Progenitor cell of endocrine pancreas (in vitro differentiated cells): ENCODE measurements at places on chromosomes 3 and 15. TPM values are rescaled to one million over a fixed set of nuclear protein-coding genes. Genes with fewer than 3 reads are reported as not detected.

DNA sequence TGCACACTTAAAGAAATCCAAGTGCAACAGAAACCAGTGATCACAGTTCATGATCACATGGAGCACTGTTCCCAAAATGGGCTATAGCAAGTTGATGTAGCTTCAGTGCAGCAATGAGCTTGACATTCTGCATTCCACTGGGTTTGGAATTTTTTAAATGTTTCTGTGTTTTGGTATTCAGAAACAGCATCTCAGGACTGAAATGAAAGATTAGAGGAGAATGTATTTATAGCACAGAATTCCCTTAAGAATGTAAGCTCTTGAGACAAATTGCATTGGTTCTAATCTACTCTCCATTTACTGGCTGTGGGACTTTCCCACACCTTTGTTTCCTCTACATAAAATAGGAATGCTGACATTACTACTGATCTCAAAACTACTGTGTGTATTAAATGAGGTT, 162.7 kb downstream of the FGF12 start:
- DNase-seq, result no peak

DNA sequence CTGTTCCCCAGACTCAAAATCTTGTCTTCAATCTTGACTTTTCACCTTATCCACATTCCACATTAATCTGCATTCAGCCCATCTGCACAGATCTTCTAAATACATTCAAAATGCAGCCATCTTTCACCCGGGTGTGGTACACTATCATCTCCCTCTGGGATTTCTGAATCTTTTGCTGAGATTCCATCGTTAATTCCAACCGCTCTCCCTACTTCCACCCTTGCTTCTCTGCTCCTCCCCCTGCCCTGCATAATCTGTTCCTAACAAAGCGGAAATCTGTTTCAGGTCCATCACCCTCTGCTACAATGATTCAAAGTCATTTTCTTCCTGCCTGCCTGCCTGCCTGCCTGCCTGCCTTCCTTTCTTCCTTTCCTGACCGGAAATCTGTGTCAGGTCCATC, 7.9 kb upstream of the GOLGA8B start:
- DNase-seq, result no peak

DNA sequence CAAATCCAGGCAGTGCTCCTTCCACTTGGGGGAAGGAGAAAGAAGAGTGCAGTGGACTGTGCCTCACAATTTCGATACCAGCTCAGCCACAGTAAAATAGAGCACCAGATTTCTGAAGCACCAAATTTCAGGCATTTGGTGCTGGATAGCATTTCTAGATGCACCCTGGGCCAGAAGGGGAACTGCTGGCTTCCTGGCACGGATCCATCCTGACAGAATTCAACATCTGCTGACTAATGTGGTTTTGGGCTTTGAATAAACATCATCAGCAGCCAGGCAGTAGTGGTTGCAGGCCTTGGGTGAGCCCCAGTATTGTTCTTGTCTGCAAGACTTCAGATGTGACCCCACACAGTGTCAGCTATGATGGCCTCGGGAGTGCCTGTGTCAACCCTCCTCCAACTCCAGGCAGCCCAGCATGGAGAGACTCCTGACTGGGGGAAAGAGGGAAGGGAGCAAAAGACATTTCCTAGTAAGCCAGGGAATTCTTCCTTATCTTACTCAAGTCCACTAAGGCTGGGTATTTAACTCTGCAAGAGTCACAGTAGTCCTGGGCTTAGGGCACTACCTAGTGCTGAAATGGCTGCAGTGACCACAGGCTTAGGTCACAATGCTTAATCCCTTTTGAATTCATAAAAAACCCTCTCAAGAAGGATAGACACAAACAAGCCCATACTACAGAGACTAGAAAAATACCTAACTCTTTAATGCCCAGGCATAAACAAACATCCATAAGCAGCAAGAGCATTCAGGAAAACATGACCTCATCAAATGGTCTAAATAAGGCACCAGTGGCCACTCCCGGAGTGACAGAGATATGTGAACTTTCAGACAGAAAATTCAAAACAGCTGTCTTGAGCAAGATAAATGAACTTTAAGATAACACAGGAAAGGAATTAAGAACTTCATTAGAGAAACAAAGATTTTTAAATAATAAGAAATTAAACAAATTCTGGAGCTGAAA, 74.7 kb downstream of the SPATA16 start:
- no peak for DNase-seq

- DNase-seq, result no peak
Measured at GRCh38 chr3:129326138-129326537, 47.5 kb downstream of the HMCES start.

- DNase-seq, result no peak
Measured at GRCh38 chr3:137764001-137764433, at the start of gene SOX14. Gene SOX14 (plus strand): TSS chr3:137764315. CDS start chr3:137764785, 470 bp downstream.

GRCh38 chr15:31483986-31484951, 157.6 kb downstream of the KLF13 start:
- no peak for DNase-seq

- DNase-seq, result no peak
Measured at GRCh38 chr3:141348837-141349236, 19.5 kb upstream of the ZBTB38 start.

DNA sequence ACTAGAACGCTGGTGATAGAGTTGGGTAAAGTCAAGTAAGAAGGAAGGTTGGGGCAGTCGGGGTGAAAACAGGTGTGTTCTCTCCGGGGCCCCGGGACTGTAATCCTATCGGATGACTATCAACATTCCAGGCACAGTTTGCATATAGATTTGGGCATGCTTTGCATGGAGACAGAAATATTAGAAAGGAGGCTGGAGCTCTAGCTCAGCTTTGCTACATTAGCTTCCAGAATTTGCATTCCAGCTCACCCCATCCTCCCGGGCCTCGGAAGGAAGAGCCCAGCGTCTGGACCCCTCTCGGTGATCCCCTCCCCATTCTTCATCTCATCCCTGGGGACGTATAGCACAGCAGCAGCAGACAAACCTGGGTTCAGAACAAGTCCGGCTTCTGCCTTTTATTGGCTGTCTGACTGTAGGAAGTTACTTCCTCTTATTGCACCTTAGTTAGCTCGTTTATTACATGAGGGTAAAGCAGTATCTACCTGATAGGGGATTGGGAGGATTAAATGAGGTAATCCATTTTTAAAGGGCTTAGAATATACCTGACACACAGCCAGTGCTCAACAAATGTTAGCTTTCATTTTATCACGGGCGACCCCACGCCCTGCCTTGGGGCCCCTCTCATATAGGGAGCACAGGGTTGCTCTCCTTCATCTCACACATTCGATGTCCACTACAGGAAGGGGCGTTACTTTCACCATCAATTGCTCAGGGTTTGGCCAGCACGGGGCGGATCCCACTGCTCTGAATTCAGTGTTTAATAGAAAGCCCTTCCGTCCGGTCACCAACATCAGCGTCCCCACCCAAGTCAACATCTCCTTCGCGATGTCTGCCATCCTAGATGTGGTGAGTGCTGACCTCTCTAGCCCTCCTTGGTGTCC, 3.2 kb downstream of the HTR3E start:
- DNase-seq, result no peak

GRCh38 chr15:82968066-82968465, 15.5 kb upstream of the HOMER2 start:
- no peak for DNase-seq

DNA sequence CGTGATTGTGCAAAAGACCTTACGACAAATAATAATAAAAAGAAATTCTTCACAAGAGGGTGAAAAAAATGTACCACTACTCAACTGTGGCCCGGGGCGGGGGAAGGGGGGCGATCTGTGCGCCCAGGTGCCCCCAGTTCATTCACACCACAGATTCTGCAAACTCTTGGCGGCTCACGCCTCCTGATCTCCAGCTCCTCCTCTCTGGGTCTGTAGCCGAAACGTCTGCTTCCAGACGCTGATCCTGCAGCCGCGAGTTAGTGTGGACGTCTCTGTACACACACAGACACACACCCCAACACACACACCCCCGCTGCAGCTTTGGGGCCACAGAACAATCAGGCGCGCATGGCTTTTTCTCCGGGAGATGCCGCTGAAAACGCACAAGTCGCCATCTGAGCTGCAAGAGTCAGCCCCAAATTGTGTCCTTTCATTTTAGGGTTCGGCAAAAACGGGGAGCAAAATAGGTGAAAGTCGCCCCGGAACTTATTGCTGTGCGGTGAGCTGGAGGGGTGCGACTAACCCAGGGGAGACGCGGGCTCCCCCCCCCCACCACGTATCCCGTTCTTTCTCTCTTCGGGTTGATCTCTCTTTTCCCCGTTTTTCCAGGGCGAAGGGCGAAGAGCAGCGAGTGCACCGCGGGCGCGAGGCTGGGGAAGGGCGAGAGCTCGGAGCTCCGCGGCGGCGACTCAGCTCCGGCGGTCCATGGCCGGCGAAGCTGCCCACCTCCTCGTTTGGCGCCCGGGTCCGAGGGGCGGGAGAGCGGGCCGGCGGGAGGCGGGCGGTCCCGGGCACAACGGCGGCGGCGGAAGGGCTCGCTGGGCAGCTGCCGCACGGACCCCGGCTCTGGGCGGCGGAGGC, 505 bp upstream of the WNT5A start:
- no peak for DNase-seq

Gene THPO
- 6.2 and 7.1 TPM in 2 replicates for total RNA-seq

DNA sequence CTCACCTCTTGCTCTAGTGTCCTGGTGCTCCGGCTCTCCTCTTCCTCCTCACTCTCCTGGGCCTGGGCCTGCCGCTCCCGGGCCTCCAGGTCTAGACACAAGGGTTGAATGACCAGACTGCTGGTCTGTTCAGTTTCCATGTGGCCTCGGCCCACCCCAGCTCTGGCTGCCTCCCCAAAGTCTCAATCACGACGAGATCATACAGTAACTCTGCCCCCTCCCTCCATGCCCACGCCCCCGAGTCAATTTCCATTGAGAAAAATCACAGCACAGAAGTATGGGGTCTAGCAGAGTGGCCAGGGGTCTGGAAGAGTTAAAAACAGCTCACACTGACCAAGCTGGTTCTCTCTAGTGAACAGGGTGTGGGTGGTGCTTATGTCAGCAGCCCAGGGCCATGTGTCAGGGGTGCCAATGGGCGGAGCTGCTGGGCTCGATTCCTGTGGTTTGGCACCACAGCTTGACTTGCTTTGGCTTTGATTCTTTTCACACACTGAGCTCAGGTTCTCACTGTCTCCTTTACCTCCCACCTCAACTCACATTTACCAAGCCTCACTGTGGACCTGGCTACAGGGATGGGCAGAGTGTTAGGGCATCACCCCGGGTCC, 6.9 kb downstream of the C15orf62 start:
- DNase-seq, result no peak

Gene SI
- total RNA-seq, result 2.0 and 2.7 TPM in 2 replicates

Gene RASGRP1
- 1.5 and 1.7 TPM in 2 replicates for total RNA-seq

- DNase-seq, result no peak
Measured at GRCh38 chr3:55592572-55592971, 105.5 kb upstream of the WNT5A start.

Gene HAPLN3
- total RNA-seq, result 6.2 and 8.4 TPM in 2 replicates

Gene NR1I2
- total RNA-seq, result 0.62 and 1.0 TPM in 2 replicates

DNA sequence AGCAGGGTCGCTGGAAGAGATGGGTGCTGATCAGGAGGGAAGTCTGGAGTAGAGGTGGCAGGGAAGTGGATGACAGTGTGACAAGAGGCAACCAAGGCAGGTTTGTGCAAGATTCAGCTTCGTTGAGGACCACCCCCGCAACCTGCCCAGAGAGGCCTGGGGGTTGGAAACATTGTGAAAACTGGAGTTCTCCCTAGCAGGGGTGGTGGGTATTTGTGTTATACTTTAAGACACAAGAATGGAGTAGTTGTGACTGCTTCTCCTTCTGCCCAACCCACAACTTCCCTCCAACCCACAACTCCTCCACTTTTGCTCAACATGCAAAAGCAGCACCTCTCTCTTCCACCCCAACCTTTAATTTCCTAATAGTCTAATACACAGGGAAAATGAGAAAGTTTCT, 8.6 kb upstream of the ARNT2 start:
- no peak for DNase-seq

- no peak for DNase-seq
Measured at GRCh38 chr3:88469216-88469615, 319.5 kb downstream of the C3orf38 start.

Gene ATP10A
- 0.07 and 0.16 TPM in 2 replicates for total RNA-seq

GRCh38 chr3:7646851-7647250, 785.9 kb downstream of the GRM7 start:
- no peak for DNase-seq

Gene TMEM212
- total RNA-seq, result not detected in 2 replicates

Gene SST
- 52.5 and 84.3 TPM in 2 replicates for total RNA-seq

DNA sequence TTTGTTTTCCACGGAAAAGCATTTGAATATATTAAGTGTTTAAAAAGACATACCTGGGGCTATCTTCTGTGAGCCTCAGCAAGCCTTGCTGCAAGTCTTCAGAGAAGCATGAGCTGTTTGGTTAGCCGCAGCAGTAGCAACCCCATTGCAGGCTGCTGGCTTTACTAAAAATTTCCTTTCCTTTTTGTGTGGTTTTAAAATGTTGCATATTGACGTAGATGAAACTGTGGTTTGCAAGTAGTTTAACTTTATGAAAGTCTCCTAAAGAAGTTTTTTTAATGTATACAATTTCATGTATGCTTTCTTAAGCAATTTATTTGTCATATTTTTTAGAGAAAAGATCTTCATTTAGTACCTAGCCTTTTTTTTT, at the start of gene GPR171:
Gene GPR171, minus strand, starts transcription at position 166 of the 370 bp plus-strand sequence. CDS start 3,830 bp downstream, outside the sequence.
- DNase-seq, result no peak

- DNase-seq, result no peak
Measured at GRCh38 chr3:188656196-188656982, 502.4 kb downstream of the LPP start.

Gene COPG1
- 141 and 145 TPM in 2 replicates for total RNA-seq

DNA sequence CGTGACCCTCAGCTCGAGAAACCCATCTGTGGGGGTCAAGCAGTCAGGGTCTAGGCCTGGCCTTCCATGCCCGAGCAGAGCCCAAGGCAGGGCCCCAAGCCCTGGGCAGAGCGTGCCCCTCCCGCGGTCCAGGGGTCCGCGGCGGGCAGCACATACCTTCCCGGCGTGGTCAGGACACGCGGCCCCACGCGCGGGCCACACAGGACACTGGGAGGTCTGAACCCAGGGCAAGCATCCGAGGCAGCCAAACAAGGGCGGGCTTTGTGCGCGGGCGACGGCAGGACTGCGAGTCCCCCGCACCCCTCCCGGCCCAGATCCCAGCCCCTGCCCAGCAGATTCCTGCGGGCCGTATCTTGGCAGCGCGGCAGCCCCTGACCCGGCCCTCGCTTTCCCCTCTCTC, 61.6 kb upstream of the ACAN start:
- DNase-seq, result no peak

- DNase-seq, result no peak
Measured at GRCh38 chr3:104886220-104886995, 480.3 kb upstream of the ALCAM start.

- no peak for DNase-seq
Measured at GRCh38 chr3:184485241-184485640, 76.3 kb upstream of the EPHB3 start.

DNA sequence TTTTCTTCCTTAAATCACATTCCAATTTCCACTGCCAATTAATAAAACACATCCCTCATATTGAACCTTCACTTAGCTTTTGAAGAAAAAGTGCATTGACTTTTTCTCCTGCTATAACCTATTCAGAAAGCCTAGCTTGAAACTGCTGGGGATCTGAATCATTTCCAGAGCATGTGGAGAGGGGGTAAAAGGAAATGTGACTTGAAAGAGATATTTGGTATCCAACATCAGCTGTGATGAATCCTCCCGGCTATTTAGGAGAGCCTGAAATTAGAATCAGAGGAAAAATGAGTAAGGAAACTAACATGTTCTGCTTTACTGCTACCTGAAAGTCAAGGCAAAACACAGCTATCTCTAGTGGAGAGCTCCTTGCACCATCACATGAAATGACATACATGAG, 2.6 kb upstream of the GNB5 start:
- DNase-seq, result no peak

GRCh38 chr15:72460402-72460801, 13.7 kb upstream of the ARIH1 start:
- no peak for DNase-seq
